ENCODE measurements at places on chromosomes 4 and X.
A peak's percentile ranks its signal among the peaks of the same experiment; 100 is the strongest.

- DNase-seq = no peak
Measured at GRCh38 chr4:150581641-150582051, 305 bp upstream of the MAB21L2 start.

GRCh38 chrX:26373829-26374228 lies 157.9 kb downstream of the MAGEB5 start:
- DNase-seq = no peak

DNA sequence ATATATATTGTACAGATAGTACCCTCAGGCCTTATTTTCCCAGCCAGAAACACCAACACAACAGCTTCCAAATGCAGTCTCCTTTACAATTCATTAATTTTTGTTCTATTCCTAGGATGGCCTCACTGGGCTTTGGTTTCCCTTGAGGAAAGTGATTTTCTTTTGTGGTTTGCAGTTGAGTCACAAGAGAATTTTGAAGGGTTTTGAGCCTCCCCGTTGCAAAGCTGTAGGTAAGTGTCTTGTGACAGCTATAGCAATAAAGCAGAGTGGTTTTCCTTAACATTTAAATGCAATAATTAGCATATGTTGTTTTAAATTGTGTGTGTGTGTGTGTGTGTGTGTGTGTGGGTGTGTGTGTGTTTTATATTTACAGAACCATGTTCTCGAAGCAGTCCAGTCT lies 54.1 kb upstream of the WDR17 start:
- DNase-seq = no peak

- DNase-seq = no peak
Measured at GRCh38 chrX:4239650-4240540, 526.4 kb upstream of the PRKX start.

DNA sequence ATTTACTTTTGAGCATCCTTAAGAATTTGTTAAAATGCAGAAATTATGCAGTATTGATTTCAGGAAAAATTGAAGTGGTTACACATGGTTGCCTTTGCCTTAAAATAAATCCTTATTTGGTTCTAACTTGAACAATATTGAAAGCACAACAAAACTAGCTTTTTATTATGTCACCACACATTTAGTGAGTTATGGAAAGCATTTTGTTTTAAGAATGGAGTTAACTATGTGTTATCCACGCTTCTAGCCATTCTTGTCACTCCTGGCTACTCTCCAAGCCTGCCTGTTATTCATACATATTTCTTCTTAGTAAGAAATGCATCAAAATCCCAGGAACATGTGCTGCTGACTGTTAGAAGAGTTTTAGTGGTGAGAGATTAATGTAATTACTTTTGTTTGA lies 73.9 kb downstream of the FAT4 start:
- DNase-seq = peak; percentile 42

DNA sequence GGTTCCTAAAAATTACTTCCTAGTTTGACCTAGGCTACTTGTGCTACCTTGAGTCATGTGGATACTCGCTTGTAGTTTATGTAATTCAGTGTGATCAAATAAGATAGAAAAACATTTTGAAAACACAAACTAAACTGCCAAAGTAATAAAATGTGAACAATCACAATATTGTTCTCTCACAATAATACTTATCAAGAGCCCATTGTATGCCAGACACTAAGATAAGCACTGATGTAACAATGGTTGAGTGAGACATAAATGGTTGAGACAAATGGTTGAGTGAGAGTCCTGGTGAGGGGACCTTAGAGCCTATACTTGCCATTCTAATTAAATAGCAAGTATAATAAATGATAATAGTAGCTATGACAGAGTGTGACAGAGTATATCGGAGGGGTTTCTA lies 41.7 kb downstream of the RFC1 start:
- DNase-seq = no peak

DNA sequence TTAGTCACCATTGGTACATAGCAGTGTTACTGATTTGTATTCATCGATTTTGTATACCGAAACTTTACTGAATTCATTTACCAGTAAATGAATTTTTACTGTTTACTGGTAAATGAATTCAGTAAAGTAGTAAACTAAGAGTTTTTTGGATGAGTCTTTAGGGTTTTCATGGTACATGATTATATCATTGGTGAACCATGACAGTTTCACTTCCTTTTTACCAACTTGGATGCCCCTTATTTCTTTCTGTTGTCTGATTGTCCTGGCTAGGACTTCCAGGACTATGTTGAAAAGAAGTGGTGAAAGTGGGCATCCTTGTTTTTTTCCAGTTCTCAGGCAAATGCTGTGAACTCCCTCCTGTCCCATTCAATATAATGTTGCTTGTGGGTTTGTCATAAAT lies 494.9 kb downstream of the GALNTL6 start:
- no peak for DNase-seq

DNA sequence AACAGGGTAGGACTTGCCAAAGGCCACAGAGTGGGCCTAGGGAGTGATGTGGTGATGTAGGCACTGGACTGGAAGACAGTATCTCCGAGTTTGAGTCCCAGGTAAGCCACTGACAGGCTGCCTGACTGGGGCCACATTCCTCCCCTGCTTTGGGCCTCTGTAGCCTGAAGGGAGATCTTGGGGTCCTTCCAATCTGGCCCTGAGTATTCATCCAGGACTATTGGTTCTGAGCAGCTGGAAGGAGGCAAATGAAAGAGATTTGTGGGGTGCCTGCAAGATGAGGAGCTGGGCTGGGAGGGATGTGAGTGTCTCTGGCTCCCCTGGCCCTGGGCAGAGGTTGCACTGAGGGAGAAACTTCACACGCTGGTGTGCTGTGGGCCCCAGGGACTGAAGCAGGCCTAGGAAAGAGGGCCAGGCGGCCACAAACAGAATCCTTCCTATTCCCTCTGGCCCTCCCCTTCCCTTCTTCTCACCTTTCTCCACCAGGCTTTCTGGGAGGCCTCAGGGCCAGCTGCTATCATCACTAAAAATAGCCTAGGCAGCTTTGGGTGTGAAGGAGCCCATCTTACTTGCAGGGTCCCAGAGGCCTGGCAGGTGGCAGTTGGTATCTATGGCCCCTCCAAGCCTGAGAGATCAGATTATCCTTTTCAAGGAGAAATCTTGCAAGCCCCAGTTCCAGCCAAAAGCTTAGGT lies 70.1 kb downstream of the PJA1 start:
- no peak for DNase-seq

DNA sequence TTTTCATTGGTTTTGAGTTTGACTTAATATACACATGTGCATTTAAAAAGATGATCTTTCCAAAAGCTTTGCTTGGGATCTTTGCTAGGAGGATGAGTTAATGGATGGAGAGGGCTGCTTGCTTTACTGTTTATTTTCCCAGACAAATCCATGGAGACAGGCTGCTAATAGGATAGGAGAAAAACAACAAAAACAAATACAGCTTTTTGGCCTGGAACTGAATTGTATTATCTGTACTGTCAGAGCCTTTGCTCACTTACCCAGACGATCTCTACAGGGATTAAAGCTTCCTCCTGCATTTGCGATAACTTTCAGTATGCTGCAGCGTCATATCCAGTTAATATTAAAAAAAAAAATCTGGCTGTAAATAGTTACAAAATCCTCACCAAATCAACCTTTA lies 190.8 kb upstream of the NUDT6 start:
- DNase-seq = no peak

DNA sequence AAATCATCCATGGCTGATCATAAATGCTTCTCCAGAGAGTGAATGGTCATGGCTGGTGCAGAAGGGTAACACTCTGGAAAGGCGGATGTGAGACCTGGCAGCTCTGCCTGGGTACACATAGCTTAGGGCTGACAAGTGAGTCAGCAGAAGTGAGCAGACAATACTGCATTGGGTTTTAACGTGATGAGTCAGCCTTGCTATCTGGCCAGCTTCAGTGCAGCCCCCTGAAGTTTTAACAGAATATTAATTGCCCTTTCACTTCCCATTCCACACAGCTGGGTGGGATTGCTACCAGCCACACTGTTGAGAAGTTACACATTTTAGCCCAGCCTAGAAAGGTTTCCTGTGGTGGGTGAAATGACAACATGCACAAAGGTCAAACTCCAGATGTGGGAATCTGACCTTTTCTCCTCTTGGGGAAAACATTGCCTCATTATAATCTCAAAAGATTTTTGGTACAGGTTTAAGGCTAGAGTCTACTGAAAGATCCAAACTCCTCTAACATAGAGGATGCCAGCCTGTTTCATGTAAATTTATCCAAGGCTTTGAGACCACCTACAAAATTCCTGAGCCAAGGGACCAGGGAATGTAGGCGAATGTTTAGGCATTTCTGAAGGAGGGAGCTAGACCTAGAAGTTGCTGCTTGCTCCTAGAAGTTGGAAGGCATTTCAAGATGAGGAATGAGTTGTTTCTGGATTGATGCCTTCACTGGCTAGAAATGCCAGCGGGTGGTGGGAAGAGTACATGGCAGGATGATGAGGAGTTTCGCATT lies 230.3 kb upstream of the PGRMC2 start:
- peak; percentile 88 for DNase-seq

- no peak for DNase-seq
Measured at GRCh38 chr4:26023203-26023972, 109.4 kb downstream of the SMIM20 start.

DNA sequence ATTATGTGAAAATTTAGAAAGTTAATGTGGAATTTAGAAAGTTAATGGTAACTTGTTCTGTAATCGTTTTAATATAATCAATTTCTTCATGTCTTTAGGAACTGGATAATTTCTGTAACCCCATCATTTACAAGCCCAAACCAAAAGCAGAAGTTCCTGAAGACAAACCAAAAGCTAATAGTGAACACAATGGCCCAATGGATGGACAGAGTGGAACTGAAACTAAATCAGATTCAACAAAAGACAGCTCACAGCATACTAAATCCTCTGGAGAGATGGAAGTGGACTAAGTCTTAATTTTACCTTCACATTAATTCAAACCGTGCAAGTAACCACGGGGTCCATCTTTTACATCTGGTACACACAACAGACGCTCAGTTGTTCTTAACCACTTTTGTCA lies 48.1 kb upstream of the PLK4 start:
- no peak for DNase-seq

DNA sequence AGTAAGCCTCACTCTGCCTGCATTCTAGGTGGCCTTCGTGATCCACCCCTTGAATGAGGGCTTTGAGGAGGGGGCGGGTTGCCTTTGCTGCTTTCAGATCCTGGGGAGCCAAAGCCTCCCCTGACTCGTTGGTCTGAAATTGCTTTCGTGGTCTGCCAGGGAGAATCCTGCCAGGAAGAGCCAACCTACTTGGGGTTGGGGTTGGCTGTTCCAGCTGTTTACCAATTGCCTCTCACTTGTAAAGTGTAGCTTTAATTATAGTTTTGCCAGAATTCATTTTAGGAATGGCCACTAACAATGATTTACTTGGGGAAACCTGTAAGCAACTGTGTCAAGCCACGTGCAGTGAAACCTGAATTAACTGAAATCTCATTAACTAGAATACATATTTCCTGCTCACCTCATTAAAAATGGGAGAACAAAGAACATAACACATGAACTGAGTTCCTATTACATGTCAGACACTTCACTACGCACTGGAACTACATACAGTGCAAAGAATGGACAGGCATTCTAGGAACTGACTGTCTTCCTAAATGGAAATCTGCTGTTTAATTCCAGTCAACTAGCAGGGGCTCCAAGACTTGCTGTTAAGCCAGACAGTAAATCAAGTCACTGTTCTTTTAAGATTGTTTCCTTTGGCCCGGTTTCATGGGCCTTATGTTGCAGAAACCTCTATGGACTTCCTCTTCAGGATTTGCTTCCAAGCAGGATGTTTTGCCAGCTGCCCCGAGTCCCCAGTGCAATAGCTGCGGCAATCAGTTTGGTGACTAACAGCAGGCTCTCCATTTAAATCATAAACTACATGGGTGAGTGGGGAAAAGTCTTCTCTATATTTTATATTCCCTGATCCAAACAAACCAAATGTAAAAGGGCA lies 16.4 kb upstream of the NKRF start:
- DNase-seq = peak; percentile 39

Measured in GM04504 (cell line).